Stimulated activated CD8-positive, alpha-beta memory T cell treated with anti-CD3 and anti-CD28 coated beads, Interleukin-4, amount 100 ng/mL, for 24 hours (primary cell): ENCODE measurements at places on chromosomes 16 and 17.

DNA sequence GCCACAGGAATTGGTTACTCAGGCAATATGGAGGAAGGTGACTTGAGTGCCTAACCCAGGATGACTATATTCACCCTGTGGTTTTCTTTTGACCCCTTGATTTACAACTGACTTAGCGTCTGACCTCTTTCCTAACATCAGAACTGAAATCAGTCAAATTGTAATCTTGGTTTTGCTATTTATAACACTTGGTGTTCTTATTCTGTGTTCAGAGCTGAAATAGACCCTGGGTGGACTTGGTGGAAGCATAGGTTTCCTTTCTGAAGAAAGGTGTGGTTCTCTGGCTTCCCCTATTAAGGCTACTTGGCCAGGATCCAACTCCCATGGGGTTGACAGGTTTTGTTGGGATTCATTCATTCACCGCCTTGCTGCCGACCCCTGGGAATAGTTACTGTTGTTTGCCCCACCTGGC lies 80.8 kb downstream of the CLEC16A start:
- DNase-seq = no peak

- no peak for DNase-seq
Measured at GRCh38 chr16:57791195-57791892, 10.9 kb downstream of the KIFC3 start.

GRCh38 chr16:69796285-69797118 lies 34.4 kb downstream of the WWP2 start:
- DNase-seq = no peak

GRCh38 chr16:15847611-15848175 lies 9.1 kb downstream of the MYH11 start:
- no peak for DNase-seq

GRCh38 chr16:80569440-80570105 lies 28.8 kb downstream of the DYNLRB2 start:
- DNase-seq = peak; percentile 65

GRCh38 chr16:27242868-27243590 lies 25.5 kb downstream of the NSMCE1 start:
- no peak for DNase-seq

- DNase-seq = no peak
Measured at GRCh38 chr17:73650140-73650539, 5.9 kb upstream of the SDK2 start.
